Activated naive CD4-positive, alpha-beta T cell (primary cell): ENCODE measurements at places on chromosomes 7 and 10.

DNA sequence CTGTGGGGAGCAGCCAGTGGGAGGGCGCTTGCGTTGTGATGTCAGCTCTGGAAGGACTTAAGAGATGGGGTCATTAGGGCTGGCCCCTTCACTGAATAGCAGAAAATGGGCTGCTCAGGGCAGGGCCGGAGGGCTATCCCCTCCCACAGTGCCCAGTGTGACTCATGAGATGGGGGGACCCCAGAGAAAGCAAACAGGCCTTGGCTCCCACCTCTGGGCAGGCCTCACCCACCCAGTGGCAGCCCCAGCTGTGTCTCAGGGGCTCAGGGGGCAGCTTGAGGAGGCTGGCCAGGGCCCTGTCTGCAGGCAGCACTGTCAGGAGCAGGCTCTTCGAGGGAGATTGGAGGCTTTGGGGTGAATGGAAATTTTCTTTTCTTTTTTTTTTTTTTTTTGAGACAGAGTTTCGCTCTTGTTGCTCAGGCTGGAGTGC lies 168.3 kb downstream of the SLIT1 start:
- no peak for DNase-seq

GRCh38 chr10:72812415-72812752 lies 81.2 kb upstream of the OIT3 start:
- DNase-seq = no peak

DNA sequence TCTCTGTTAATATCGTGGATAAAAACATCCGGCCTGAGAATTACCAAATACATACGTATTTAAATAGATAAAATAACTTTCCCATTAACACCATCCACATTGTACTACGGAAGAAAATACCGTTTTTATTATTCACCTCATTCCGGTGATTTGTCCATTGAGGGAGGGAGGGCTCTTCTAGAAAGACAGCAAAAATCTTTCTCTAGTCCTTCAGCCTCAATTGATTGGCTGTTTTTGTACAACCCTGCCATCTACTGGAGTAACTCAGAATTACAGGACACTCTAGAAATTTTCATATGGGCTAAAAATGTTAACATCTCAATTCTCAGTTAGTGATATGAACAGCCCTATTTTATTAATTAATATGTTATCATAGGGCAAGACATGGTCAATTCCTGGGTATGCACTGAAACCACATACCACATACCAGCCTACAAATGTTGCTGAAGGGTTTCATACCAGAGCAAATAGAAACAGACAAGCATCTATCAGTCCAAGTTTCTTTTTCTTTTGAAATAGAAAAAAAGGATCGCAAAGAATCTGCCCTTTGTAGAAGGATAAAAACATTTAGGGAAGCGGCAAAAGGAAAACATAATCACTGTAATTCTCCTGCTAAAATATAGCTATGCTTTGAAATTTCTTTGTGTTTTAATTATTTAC lies 55.8 kb upstream of the CDCA7L start:
- no peak for DNase-seq

DNA sequence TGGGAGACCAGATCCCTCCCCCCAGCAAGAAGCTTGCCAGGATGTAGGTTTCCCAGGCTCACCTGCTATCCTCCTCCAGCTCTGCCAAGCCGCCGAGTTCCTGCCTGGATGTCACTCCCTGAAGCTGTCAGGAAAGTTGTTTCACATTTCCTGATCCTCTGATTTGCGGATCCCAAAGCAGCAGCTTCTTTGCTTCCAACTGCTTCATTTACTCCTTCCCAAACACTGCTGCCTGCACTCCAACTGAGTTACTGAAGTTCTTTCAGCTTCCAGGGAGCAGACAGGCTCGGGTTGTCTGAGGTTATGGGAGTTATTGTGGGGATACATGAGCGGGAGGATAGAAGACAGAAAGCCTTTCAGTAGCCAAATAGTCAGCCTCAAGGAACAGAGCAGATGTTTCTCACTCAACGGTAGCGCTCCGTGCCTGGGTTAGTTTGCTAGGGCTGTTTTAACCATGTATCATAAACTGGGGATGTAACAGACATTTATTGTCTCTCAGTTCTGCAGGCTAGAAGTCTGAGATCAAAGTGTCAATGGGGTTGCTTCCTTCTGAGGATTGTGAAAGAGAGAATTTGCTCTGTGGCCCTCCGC lies 516.0 kb downstream of the REEP3 start:
- DNase-seq = no peak

DNA sequence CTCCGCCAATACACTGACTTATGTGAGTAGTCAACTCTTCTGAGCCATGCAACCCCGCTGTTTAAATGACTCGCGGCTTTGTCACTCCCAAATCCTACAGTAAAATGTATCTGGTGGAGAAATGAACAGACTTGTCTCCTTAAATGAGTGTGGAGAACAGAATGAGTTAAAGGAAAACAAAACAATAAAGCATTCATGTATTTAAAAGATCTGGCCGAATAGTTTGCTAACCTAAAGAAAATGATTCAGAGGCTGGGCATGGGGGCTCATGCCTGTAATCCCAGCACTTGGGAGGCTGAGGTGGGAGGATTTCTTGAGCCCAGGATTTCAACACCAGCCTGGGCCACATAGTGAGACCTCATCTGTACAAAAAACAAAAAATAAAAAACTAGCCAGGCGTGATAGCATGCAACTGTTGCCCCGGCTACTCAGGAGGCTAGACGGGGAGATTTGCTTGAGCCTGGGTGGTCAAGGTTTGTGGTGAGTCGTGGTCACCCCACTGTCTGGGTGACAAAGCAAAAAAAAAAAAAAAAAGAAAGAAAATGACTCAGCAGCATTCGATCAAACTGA lies 86.5 kb upstream of the PFKP start:
- DNase-seq = no peak

GRCh38 chr7:101608772-101609713 lies 20.1 kb downstream of the MYL10 start:
- no peak for DNase-seq

- no peak for DNase-seq
These were observed 88.7 kb downstream of the HIP1 start for GRCh38 chr7:75650062-75650461.

DNA sequence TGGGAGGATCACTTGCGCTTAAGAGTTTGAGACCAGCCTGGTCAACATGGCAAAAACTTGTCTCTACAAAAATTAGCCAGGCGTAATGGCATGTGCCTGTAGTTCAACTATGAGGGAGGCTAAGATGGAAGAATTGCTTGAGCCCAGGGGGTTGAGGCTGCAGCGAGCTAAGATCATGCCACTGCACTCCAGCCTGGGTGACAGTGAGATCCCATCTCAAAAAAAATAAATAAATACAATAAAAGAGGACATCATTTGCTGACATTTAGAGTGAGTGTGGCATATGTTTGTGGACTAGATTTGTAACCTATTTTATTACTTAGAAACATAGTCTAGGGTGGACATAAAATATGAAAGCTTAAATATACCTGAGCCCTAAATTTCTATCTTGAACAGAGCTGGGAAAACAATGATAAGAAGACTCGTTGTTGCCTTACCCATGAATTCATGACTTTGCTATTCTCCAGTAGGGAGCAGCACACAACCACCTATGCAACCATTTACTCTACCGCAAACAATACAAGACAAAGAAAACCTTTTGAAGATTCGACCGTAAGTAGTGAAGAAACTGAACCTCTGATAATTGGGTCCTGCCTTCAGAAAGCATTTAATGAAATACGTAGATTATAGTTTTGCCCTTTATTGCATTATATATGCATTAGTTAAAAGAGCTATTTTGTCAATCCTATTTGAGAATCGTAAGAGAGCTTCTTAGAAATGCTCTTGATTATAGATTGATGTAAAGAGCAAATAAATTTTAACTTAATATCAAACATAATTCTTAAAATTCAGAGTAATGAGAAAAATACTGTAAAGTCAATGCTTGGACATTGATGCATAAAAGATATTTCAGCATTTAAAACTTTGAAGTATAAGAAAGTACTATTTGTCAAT lies 83.5 kb downstream of the GNAT3 start:
- no peak for DNase-seq

DNA sequence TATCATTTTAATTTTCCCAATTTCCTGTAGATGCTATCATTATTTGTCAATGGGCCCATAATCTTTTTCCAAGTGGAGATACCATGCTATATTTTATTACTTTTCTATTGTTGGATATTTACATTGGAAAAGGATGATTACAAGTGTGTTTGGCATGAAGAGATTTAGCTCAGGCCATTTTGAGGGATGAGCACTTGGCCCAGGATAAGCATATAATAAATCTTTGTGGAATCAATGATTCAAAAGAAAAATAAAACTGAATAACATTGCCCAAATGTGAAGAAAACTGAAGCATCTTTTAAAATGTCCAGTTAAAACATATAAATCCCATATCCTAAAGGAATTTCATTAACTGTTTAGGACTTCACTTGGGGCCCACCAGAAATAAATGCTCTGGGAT lies 260.9 kb upstream of the BMPER start:
- no peak for DNase-seq

GRCh38 chr10:124037784-124038183 lies 55.6 kb downstream of the CHST15 start:
- DNase-seq = no peak

GRCh38 chr10:34814913-34815184 lies 247 bp downstream of the PARD3 start:
- no peak for DNase-seq

DNA sequence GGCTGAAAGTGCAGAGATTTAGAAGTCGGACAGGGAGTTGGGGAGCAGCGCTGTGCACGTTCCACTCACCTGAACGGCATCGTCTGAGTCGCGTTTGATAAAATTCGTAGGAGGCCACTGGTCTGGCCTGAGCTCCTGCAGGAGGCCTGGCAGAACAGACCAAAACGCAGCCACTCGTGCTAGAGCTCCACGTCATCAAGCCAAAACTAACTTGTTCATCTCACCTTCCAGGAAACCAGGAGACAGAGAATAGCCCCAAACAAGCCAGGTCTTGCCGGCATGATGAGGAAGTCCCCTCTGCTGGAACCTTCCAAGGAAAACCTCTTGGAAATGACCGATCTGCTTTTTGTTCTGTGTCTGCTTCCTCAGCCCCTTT lies 43.4 kb upstream of the DNAJB6 start:
- DNase-seq = no peak

- DNase-seq = no peak
These were observed 14.2 kb downstream of the VTI1A start for GRCh38 chr10:112461029-112461887.

GRCh38 chr7:36861656-36862055 lies 137.4 kb upstream of the AOAH start:
- no peak for DNase-seq

DNA sequence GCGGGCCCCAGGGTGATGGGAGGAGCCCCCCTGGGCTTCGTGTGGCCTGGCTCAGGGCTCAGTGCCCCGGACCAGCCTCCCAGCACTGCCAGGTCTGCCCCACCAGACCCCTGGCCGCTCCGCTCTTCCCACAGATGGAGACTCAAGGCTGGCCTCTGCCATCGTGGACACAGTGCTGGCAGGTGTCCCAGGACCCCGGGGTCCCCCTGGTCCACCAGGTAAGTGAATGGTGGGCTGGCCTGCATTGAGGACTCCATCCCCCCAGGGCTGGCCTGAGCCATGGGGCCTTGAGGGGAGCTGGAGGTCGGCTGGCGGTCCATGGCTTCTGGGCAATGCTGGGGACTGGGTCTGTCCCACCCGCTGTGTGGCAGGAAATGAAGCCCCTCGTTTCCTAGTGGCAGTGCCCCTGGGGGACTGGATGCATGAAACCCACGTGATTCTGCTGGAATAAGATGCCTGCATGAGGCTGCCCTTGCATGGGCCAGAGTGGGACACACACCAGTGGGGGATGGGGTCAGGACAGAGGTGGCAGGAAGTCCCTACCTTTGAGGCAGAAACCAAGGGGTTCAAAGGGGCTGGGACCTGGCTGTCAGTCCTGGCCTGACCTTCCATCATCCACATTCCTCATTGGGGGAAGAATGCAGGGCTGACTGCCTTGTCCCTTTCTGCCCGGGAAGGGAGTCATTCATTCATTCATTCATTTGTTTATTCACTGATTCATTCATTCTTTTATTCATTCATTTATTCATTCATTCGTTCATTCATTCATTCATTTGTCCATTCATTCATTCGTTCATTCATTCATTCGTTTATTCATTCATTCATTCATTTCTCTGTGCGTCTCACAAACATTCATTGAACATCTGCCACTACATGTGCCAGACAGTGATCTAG lies 81.8 kb downstream of the MYL10 start:
- no peak for DNase-seq

- no peak for DNase-seq
These were observed 18.6 kb downstream of the TAS2R41 start for GRCh38 chr7:143496263-143496662.
